Gastroesophageal sphincter (tissue), 4 donors: ENCODE measurements at places on chromosomes 7 and 10. TPM values are rescaled to one million over a fixed set of nuclear protein-coding genes. Genes with fewer than 3 reads are reported as not detected.

DNA sequence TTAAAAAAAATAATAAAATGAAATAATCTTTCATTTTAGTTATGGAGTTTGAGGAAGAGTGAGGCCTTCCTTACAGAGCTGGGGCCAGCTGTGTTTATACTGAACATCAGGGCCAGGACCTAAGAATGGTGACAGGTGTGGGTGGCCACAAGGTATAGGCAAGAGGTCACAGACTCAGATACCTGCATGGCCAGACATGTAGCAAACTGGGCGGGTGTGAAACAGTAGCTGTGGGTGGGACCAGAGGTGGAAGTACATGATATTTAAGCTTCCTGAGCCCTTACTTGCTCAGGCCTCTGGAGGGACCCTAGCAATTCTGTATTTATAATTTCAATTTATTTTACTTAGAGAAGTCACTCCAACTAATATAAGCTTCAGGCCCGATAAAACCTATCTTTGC lies 27.7 kb upstream of the CAMK1D start:
- no peak for ATAC-seq

- no peak for ATAC-seq
Measured at GRCh38 chr7:54689394-54690049, 69.5 kb downstream of the SEC61G start.

- no peak for ATAC-seq
Measured at GRCh38 chr10:71432956-71433767, 36.4 kb downstream of the CDH23 start.

DNA sequence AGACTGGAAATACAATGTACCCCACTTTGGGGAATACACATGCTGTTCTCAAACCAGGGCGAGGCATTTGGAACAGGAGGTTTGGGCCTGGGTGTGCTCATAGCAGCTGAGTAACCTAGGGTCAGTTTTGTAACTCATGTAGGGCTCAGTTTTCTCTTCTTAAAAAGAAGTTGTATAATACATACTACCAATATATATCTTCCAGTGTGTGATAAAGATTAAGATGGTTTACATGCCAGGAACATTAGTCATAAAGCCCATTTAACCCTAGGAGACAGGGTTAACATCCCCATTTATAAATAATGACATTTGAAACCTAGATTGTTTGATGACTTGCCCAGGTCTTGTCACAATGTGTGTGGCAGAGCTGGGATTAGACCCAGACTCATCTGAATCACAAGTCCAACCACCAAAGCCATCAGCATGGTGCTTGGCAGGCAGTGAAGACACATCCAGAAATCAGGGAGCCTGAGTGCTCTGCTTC lies 6.0 kb downstream of the AKR1B10 start:
- ATAC-seq = peak; percentile 31

- ATAC-seq = no peak
Measured at GRCh38 chr7:38438970-38439369, 165.5 kb upstream of the TARP start.

SNX10 gene
- total RNA-seq = 6.9 TPM

CFAP70 gene
- total RNA-seq = 1.1 TPM
